ENCODE measurements at places on chromosomes 2 and 18.

GRCh38 chr2:189555232-189555631, 25.4 kb downstream of the SLC40A1 start:
- no peak for DNase-seq

DNA sequence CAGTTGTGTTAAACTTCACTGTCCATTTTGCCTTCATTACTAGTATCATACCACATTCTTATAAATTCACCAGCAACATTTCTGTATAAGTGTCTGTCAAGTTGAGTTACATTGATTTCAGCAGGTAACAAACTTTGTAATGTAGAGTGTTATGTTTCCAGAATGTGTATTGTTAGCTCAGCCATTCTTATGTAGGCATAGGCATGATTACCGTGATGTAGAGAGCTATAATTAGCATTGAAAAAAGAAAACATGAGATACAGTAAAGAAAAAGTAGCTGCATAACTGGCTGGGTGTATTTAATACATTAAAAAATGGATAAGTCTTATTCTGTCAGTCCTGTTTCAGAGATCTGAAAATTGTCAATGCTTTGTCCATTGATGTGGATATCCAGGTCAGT, 8.5 kb downstream of the KCNJ13 start:
- no peak for DNase-seq

GRCh38 chr2:171185941-171186340, 25.2 kb upstream of the TLK1 start:
- DNase-seq = no peak

GRCh38 chr18:64116571-64117175, 32.2 kb downstream of the LINC00305 start:
- DNase-seq = no peak

DNA sequence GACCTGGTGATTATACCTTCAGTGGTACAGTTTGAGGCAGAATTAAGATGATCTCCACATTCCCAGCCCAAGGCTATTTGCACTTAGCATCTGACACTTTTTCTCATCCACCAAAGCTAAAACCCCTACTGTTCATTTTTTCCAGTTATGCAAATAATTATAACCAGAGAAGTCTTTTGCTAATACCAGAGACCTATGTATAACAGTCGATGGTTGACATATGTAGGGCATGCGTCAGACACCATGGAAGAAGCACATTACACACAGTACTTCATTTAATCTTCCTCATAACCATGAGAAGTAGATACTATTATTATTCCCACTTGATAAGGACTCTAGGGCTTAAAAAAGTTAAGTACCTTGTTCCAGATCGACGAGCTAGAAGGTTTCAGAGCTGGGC, 36.5 kb downstream of the AP1S3 start:
- DNase-seq = no peak

DNA sequence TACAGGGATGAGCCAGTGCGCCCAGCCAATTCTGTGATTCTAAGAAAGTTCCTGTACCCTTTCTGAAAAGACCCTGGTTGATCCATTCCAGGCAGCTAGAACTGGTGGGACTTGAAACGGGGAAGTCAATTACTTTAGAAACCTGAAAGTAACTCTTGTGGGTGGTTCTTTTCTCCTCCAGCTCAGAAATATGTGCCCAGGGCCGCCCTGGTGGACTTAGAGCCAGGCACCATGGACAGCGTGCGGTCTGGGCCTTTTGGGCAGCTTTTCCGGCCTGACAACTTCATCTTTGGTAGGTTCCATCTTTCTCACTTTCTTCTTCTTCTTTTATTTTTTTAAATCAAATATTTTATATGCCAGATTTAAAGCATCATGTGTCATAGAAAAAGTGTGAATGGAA, 2.7 kb downstream of the TUBB6 start:
- DNase-seq = no peak
